ENCODE measurements at places on chromosomes 11 and 22.

DNA sequence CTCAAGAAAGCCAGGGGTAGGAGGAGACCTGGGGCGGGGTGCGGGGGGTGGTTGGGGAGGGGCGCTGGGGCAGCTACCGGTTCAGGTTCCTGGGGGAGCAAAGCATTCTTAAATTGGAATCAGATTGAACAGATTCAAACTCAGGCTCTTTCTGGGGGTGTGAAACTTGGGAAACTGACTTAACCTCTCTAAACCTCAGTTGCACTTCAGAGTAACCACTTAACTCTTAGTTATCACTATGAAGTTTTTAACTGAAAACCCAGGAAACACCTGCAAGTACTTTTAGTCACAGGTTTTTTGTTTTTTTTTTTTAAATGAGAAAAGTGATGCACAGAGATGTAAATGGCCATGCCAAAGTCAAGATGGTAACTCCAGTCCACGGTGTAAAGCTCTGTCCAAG, 72.0 kb downstream of the RCN1 start:
- DNase-seq, result no peak

DNA sequence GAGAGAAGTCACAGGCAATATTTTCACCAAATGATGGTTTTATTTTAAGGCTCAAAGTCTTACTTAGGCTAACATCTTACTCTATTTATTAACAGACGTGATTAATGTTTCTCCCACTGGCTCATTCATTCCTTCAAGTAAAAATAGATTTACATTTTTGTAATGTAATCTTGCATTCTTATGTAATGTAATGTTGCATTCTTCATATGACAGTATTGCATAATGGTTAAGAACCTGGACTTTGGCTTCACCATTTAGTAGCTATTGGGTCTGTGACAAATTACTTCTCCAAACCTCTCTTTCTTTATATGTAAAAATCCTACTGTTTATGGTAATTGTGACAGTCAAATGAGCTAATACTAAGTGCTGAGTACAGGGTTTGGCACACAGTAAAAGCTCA, 3.3 kb upstream of the DIXDC1 start:
- no peak for DNase-seq

GRCh38 chr11:21289686-21290085, 620.3 kb downstream of the NELL1 start:
- DNase-seq, result no peak

GRCh38 chr22:44337678-44338004, 24.9 kb upstream of the SHISAL1 start:
- no peak for DNase-seq

GRCh38 chr11:57395905-57396623, 5.6 kb upstream of the PRG2 start:
- DNase-seq, result no peak

GRCh38 chr22:32050678-32051515, 7.8 kb downstream of the SLC5A1 start:
- DNase-seq, result no peak

DNA sequence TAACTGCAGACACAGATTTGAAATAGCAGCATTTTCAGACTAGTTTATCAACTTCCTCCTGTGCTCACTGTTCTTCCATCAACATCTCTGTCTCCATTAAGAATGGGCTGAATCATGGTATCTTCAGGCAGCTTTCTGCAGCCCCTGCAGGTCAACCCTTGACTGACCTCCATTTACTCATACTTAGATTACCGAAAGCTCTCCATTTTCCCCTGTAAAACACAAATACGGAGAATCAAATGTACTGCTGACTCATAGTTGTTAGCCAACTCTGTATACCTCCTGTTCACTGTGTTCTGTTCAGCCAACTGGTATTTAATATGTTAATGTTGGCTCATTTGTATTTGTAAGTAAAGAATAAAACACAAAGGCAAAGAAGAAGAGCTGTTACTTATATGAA, 364.0 kb downstream of the CASP12 start:
- no peak for DNase-seq

- no peak for DNase-seq
Observed at GRCh38 chr11:74744277-74744676, 4.4 kb upstream of the RNF169 start.

DNA sequence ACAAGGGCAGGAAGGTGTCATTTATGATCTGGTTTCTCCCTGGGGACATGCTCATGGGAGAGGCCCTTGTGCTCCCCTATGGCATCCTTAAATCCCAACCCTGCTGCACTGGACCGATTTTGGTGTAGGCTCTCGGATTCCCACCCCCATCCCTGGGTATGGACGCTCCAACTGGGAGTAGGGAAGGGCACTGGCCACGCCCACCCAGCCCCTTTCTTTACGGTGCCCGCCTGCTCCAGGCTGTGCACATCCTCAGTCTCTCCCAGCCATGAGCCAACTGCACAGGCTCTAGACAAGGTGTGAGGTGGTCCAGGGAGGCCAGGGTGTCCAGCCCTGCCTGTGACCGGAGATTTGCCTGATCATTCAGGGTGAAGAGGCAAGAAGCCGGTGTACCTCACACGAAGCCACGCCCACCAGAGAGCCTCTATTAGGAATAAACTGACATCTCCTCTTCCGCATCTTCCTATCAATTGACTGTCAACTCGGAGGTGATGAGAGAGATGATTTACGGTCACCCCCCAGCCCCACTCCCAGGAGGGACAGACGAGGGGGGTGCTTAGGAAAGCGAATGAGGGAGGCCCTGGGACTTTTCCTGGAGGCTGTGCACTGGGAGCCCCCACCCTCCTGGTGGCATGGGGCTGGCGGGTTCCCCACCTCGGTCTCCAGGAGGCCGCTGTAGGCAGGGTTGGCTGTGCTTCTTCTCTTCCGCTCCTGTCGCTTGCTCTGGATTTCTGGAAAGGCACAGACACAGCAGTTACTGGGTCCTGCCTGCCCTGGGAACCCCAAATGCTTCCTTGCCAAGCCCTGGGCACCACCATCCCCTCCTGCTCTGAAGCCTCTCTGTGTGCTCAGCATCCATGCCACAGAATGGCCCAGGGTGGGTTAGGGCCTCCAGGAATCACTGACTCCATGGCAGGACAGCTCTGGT, 116.7 kb downstream of the PHF21B start:
- no peak for DNase-seq

All from activated CD4-positive, CD25-positive, alpha-beta regulatory T cell (primary cell).